ENCODE measurements at places on chromosomes 5 and 9. TPM values are rescaled to one million over a fixed set of nuclear protein-coding genes. Genes with fewer than 3 reads are reported as not detected.

The NR5A1 gene
- not detected for total RNA-seq

The CFAP77 gene
- total RNA-seq = not detected

The TBCA gene
- total RNA-seq = 81.2 TPM

The HRH2 gene
- total RNA-seq = not detected

The SPATA24 gene
- 0.43 TPM for total RNA-seq

The PCDHA8 gene
- not detected for total RNA-seq

The GRXCR2 gene
- not detected for total RNA-seq

The NUDT12 gene
- 8.9 TPM for total RNA-seq

The ZCCHC10 gene
- 9.5 TPM for total RNA-seq

The IRX2 gene
- 38.1 TPM for total RNA-seq

The LRRC19 gene
- total RNA-seq = not detected

The WDR38 gene
- total RNA-seq = not detected

The SCGB3A2 gene
- not detected for total RNA-seq

The PTGER4 gene
- total RNA-seq = not detected

The CCNJL gene
- not detected for total RNA-seq

The DYNC2I2 gene
- 64.5 TPM for total RNA-seq

The OR1Q1 gene
- not detected for total RNA-seq

The MAP1B gene
- total RNA-seq = 149 TPM

The TEX48 gene
- total RNA-seq = not detected

The SLC6A7 gene
- total RNA-seq = not detected

The CRHBP gene
- total RNA-seq = not detected

The TRIM52 gene
- total RNA-seq = 7.8 TPM

The ARL10 gene
- 8.9 TPM for total RNA-seq

The PCDHA1 gene
- total RNA-seq = not detected

The ARL14EPL gene
- not detected for total RNA-seq

The FBN2 gene
- 70.8 TPM for total RNA-seq

The TMC1 gene
- total RNA-seq = not detected

The PCDHGB3 gene
- 2.8 TPM for total RNA-seq

The PLEKHG4B gene
- not detected for total RNA-seq

The ZNF483 gene
- 0.25 TPM for total RNA-seq

The MEGF10 gene
- total RNA-seq = not detected

The ADRA1B gene
- total RNA-seq = 0.32 TPM

Data from GM23248 (cell line).